ENCODE measurements at places on chromosomes 6 and 20. TPM values are rescaled to one million over a fixed set of nuclear protein-coding genes. Genes with fewer than 3 reads are reported as not detected.
A peak's percentile ranks its signal among the peaks of the same experiment; 100 is the strongest.

Gene TRIM40
- not detected for total RNA-seq

Gene CDC5L
- 17.8 TPM for total RNA-seq

GRCh38 chr20:695165-695866 lies 19.7 kb upstream of the SCRT2 start:
- DNase-seq: no peak

DNA sequence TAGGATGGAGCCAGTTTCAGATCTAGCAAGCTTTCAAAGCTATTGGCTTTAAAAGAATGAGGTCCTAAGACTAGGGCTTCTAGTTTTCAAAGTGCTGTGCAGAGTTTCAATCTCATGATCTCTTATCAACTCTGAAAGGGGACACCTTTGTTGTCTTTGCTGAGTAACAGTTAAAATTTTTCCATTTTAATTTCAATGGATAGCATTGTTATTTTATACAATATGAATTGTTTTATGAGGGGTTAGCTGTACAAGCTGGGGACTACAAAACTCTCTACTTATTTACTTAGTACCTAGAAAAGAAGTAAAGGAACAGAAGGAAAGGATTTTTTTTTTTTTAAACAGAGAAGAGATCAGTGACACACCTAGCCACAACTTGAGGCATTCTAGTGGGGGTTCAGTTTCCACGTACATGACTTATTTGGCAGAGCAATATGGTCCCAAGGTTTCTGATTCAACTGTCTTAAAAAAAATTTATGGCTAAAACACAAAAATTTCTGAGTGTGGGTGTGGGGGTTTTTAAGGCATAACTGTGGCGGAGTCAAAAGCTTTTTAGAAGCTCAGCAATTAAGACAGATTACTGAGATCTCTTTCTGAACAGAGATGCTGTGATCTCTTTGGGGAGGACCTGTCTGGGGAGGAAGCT lies 46.1 kb upstream of the JAG1 start:
- DNase-seq: no peak

DNA sequence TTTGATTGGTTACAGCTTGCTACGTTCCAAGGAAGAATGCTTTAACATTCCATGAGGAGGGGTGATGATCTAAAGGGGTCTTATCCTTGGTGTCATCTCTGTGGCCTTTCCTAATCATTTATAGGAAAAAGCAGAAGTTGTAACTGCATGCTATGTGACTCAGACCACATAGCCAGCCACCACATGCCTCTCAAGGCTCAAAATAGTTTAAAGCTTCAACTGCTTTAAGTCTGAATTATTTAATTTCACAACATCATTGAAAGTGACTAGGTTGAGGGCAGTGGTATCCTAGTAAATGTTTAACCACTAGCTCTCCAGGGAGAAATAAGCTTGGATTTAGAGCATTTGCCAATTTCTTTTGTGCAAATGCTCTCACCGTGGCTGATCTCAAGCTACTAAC lies 29.7 kb downstream of the MC3R start:
- no peak for DNase-seq

GRCh38 chr20:58086763-58087561 lies 141.5 kb downstream of the ANKRD60 start:
- no peak for DNase-seq

- no peak for DNase-seq
Observed at GRCh38 chr6:56699066-56699654, 56.5 kb upstream of the DST start.

GRCh38 chr6:147936703-147937470 lies 405.8 kb upstream of the SASH1 start:
- DNase-seq: no peak

GRCh38 chr6:74467533-74468215 lies 738.2 kb downstream of the COL12A1 start:
- DNase-seq: no peak

DNA sequence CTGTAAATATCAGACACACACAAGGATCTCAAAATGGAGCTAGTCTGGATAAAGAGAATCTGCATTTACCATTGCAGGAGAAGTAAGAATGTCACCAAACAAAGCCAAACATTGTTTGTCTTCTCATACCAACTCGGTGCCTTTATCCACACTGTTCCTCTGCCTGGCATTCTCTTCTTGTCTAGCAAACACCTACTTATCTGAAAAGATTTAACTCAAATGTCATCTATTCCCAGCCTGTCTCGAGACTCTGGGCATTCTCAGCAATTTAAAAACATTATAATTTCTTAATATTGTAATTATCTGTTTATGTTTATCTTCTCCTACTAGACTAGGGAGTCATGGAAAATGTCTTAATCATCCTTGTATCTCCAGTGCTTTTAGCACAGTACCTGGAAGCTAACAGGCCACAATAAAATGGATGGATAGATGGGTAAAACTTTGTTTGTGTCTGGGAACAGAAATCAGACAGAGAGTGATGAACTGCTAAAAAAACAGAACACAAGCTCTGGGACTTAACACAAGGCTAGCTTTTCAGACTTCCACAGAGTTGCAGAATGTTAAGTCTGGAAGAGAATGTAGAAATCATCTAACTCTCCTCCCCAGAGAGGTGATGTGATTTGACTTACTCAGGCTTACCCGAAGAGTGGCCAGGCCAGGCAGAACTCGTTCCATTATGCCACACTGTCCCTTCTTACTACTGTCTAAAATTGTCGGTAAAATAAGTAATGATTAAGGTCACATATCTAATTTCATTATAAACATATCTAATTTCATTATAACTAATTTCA lies 42.3 kb upstream of the FAM83C start:
- DNase-seq: no peak

Gene BRPF3
- total RNA-seq: 23.7 TPM

Gene NFATC2
- total RNA-seq: 7.0 TPM

DNA sequence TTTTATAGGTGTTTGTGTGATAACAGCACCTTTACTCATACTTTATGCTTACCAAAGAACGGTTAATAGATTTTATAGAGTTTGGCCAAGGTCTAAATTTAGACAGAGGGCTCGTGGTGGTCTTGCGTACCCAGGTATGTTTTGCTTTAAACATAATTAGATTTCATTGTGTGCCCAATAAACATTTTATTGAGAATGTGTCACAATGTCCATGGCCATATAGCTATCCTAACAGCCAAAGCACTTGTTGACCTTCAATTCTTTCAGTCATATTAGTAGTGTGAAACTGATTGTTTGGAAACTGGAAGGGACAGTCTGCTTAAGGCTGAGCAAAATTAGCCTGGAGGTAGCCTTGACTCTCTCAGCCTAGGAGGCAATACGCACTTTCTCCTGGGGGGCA lies 48.3 kb upstream of the HDGFL1 start:
- DNase-seq: no peak

DNA sequence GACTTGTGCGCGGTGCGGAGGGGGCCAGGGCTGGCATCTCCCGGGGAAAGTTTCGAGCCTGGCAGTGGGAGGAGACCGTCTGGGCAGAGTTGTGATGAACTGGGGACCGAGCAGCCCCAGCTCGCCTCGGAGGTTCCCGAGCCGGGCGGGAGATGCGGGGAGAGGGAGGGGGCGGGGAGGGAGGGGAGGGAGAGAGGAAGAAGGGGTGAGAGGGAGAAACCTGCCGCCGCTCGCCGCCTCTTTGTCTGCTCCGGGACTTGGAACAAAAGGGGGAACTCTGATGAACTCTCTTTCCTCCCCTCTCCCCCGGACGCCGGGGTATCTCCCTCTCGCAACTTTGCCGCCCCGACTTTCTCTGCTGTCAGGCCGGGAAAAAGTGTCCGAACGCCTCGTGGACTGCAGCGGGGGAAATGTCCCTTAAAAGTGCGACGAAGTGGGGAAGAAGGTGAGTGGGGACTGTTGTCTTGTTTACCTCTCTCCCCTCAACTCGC lies 72.7 kb downstream of the SOX4 start:
- peak; percentile 24 for DNase-seq

DNA sequence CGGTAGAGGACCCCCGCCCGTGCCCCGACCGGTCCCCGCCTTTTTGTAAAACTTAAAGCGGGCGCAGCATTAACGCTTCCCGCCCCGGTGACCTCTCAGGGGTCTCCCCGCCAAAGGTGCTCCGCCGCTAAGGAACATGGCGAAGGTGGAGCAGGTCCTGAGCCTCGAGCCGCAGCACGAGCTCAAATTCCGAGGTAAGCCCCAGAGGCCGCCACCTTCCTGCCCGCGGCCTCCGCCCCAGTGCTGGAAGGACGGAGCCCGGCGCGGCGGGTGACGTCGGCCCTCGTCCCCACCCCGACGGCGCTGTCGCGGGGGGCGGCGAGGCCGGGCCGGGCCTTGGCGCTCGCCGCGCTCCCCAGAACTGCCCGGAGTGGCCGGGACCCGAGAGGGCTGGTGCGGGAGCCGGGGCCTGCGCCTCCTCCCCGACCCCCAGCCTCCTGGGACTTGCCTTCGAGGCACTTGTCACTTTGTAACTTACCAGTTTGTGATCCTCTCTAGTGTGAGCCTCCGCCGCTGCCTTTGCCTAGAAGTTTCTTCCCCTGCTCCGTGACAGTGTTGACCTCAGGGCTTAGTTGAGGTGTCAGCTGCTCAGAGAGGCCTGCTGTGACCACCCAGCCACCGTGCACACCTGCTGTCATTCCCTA lies 417 bp downstream of the VAPB start:
- no peak for DNase-seq

GRCh38 chr6:31383149-31383548 lies 20.2 kb upstream of the MICA start:
- DNase-seq: no peak
